ENCODE measurements at places on chromosomes 6 and 20.

DNA sequence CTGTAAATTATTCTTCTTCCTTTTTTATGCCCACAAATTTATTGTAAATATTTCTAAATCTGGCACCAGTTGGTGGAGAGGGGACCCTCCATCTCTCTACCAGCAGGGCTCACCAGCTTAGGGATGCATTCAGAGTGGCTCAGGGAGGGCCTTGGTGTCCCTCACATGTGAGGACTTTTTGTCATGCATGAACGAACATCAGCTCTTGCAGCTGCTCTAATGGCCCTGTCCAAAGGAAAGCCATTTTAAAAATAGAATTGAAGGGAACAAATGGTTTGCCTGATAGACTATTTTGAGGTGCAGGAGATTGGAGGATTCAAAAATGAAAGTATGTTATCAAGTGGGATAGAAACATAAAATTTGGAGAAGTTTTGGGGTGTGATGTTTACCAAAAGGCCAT lies 37.5 kb upstream of the KLHL31 start:
- DNase-seq: no peak

DNA sequence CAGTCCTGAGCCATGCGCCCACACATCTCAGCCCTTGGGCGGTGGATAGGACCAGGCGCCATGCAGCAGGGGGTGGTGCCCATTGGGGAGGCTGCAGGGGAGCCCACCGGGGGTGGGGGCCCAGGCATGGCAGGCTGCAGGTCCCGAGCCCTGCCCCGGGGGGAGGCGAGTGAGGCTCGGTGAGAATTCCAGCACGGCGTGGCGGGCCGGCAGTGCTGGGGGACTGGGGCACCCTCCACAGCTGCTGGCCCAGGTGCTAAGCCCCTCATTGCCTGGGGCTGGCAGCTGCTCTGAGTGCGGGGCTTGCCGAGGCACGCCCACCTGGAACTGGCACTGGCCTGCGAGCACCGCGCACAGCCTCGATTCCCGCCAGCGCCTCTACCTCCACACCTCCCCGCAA lies 21.6 kb upstream of the PRL start:
- no peak for DNase-seq

DNA sequence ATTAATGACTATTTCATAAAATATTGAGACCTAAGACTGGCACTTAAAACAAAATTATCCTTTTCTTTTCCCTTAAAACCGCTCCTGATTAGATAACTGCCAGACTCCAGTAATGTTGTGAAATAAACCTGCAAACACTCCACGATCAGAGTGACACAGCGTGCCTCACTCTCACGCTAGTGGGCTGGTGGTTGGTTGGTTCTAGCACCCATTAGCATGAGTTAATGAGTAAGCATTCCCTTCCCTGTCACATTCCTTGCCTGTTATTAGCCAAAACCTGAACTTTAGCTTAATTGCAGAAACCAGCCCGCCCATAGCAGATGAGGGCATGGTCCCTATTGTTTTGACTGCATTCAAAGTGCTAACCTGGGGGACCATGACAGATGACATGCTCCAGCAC lies 193.4 kb downstream of the CD83 start:
- DNase-seq: no peak

- no peak for DNase-seq
Measured at GRCh38 chr6:113067612-113068275, 720.6 kb downstream of the RFPL4B start.

GRCh38 chr20:20406306-20406705 lies 38.4 kb downstream of the INSM1 start:
- DNase-seq: no peak

- DNase-seq: no peak
Measured at GRCh38 chr20:40984496-40984895, 44.1 kb upstream of the TOP1 start.

GRCh38 chr6:122422003-122422402 lies 22.6 kb downstream of the HSF2 start:
- no peak for DNase-seq

GRCh38 chr6:14196026-14196425 lies 78.5 kb downstream of the CD83 start:
- DNase-seq: no peak

GRCh38 chr6:142883011-142883410 lies 62.0 kb downstream of the HIVEP2 start:
- no peak for DNase-seq

DNA sequence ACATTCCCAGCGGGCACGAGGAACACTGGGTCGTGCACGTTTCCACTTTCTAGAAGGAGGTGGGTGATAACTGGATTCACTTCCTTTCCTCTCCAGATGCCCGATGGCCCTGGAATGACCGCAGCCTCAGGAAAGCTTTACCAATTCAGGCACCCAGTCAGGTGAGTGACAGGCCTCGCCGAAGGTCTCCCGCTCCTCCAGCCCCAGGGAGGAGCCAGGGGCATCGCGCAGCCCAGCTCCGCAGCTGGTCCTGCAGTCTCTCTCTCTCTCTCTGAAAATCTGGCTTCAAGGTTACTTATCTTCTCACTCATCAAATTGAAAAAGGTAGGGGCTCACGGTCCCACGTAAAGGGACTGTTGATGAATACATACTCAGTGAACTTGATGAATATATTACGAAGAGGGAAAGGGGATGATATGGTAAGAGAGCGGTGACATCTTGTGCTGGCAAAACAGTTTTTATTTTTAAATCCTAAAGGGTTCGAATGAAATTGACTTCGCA lies 891 bp downstream of the RIPPLY2 start:
- DNase-seq: no peak

- DNase-seq: no peak
Measured at GRCh38 chr20:63093966-63094766, 87.4 kb upstream of the BHLHE23 start.

DNA sequence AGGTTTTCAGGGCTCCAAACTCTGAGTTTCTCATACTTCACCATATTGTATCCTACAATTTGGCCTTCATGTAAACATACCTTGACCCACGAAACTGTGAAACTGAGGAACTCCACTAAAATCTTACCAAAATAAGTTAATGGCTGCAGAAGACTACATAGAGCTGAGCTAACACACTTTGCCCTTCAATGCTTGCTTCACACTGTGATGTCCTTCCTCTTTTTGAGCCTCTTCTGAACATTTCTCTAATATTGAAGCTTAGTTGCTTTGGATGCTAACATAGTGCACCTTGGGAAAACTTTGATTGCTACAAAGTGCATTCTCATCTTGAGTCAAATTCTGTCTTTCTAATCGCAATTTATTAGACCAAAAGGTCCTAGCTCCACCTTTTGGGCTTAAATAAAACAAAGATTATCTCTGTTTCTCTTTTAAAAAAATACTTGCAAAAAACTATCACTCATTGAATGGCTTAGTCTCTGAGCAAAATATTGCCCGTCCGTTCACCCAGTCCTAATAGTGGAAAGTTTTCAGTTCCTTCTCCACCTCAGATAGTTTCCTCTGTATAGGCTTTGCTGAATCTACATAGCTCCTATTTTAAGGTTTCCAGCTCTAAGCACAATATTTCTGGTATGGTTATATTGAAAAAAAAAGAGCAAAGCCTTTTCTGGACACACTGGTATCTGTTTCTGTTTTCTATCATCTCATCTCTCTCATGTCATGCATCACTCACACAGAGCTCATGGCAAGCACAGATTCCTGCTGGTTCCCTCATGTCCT lies 494.6 kb downstream of the RFPL4B start:
- DNase-seq: no peak

DNA sequence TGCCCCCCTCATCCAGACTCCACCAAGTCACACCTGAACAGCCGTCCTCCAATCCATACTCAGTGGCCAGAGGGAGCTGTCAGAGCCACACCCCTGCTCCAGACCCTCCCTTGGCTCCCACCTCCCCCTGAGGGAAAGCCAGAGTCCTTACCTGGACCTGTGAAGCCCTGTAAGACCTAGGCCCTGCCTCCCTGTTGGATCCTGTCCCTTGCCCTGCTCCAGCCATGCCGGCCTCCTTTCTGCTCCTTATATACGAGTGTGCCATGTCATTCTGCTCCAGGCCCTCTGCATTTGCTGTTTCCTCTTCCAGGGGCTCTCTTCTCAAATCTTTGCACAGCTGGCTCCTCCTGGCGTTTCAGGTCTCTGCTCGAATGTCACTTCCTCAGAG lies 100.3 kb upstream of the MYL9 start:
- no peak for DNase-seq

DNA sequence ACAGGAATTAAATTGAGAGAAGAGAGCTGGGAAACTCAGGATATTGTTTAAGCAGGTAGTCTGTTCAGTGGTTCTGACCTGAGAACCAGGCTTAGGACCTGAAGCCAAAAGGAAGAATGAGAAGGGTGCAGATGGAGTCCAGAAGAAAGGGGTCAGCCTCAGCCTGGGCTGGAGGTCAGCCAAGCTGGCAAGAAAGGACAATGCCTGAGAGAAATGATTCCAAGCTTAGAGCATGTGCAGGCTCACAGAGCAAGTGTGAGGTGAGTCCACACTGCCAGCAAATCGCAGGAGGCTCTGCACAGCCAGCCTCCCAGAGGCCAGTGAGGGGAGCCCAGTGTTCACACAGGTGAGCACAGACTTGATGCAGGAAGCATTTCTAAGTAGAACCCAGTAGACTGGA lies 47.3 kb downstream of the DAAM2 start:
- no peak for DNase-seq

DNA sequence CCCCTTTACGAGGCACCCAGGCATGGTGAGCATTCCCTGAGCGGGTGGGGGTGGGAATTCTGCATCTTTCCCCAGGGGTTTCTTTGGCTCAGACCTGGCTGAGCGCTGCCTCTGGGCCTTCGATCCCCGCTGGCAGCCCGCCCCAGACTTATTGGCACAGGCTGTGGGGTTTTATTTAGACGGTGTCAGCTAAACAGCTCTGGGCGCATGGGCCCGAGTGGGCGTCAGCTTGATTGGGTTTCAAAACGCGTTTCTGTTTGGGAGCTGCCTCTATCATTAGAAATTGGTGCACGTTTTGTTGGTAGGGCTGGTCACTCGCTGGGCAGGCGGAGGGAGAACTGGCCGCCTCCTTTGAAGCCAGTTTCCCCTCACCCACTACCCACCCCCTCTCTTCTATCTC lies 21.0 kb downstream of the PMEPA1 start:
- DNase-seq: no peak

DNA sequence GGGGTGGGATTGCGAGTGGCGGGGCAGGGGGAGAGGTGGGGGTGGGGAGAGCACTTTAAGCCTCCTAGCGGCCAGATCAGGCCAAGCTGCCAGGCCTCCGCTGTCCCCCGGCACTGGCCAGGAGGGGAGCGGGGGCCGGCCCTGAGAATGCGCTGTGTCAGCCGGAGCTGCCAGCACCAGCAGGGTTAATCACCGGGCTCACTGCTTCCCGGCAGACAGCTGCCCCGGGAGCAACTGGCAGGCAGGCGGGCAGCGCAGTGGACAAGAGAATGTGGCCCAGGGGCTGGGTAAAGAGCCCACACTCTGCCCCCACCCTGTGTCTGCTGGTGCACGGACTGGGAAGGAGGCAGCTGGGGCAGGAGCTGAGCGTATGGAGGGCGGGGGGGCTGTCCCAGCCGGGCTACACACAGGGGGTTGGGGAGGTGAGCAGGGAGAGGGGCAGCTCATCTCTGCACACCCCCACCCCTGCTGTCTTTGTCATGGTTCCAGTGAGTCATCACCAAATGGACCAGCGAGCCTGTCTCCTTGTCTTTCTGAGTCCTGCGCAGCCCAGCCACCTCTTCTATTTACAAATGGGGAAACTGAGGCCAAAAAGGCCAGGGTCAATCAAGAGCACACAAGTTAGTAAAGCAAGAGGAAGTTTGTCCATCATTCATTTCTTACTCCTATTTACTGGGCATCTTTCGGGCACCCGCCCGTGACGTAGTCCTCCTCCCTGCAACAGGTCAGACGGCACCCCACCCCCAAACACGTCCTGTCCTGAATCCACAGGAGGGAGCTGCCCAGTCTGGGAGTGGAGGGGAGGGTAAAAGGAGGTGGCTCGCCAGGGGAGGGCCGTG lies 2.1 kb upstream of the LAMA5 start:
- DNase-seq: no peak

GRCh38 chr6:144343701-144344428 lies 58.7 kb downstream of the UTRN start:
- peak; percentile 45 for DNase-seq

Measured in GM10248 (cell line).